ENCODE measurements at places on chromosomes 12 and 14.

DNA sequence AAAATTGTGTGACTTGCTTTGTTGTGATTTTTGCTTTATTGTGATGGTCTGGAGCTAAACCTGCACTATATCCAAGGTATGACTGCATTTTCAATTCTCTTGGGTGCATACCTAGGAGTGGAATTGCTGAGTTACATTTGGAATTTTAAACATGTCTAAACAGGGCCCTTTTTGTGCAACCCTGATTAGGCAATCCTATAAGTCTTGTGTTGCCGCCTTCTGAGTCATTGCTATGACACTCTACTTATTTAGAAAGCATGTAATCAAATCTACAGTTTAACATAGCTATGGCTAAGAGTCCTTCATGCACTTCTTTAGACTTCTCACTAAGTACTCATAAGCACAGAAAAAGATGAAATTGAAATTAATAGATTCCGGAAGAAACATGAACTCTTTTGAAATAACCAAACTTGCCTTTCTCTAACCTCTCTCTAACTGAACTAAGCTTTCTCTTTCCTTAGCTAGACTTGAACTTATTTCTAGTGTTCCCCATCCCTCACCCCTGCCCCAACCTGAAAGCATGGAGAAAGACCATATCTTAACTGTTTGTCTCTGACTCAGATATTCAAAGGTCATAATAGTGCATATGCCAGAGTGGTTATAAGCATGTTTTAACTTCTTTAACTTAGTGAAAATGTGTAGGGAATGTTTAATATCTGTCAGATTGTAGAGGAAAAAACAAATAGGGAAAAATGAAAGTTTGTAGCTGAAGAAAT, 203.0 kb downstream of the SNAPC1 start:
- DNase-seq, result no peak

- no peak for DNase-seq
Measured at GRCh38 chr12:63302941-63303536, 152.0 kb upstream of the AVPR1A start.

GRCh38 chr14:74350211-74350927, 2.1 kb downstream of the VRTN start:
- no peak for DNase-seq

DNA sequence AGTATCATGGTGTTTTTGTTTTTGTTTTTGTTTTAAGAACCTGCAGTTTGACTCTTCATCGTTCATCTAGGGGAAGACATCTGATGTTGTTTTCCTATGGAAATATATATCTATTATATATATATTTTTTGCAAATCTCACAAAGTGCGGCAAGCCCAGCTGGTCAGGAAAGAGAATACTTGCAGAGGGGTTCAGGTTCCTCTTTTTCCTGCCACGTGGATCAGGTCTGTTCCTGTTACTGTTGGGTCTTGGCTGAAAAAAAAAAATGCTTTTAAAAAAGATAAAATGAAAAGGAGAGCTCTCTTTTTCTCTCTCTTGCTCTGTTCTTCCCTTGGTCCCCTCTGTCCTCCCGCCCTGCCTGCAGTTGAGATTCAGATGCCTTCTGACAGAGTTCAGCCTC, 179.4 kb upstream of the BCL2L14 start:
- no peak for DNase-seq

DNA sequence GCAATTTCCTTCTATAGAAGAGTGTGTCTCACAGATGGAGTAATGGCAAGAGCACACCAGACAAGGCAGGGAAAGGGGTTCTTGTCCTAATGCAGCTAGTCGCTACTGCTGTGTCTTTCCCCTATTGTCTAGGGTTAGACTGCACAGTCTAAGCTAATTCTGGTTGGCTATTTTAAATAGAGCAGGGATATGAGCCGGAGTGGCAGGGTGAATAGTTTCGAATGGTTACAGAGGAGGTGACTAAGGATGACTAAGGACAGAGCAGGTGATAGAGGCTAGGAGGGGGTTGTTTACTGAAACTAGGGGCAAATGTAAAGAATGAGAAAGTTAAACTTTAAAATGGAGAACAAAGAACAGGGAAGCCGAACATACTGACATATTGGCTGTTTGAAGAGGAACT, 25.6 kb upstream of the CPNE8 start:
- no peak for DNase-seq

- no peak for DNase-seq
Measured at GRCh38 chr12:93738199-93739058, 61.3 kb downstream of the CRADD start.

DNA sequence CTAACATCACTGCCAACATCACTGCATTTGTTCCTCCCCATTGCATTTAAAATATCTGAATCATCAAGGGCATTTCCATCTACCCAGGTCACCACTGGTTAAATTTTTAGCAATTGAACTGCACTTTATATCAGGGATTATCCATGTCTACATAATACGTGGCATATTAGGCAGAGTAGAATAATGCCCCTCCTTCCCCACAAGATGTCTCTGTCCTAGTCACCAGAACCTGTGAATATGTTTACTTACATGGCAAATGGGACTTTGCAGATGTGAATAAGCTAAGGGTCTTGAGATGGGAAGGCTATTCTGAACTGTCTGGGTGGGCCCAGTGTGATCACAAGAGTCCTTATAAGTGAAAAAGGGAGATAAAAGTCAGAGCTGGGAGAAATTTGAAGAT, 181.7 kb upstream of the ARID2 start:
- DNase-seq, result no peak

DNA sequence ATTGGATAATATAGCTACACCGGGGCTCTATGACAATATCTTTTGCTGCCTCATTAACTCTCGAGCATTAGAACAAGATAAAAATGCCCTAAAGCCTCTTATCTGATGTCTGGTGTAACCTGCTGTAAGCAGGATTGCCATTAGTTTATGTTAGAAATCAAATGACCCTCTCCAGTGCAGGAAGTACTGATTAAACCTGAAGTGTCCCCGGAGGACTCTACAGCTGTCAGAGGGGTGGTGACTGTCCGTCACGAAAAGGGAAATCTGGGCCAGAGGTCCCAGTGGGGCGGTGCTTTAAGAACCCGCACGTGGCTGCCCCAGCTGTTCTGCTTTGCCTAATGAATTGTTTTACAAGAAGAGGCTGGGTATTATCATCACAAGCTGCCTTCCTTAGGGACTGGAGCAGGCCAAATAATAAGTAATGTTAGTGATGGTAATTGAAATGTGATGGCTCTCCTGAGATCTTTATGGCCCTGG, 55.7 kb downstream of the LIN52 start:
- no peak for DNase-seq

- no peak for DNase-seq
Measured at GRCh38 chr12:94670075-94670474, 19.7 kb upstream of the TMCC3 start.

Measured in CMK (cell line).